ENCODE measurements at places on chromosomes 12 and 14.

GRCh38 chr12:12474931-12475795 lies 87.5 kb downstream of the DUSP16 start:
- DNase-seq = peak; percentile 74

DNA sequence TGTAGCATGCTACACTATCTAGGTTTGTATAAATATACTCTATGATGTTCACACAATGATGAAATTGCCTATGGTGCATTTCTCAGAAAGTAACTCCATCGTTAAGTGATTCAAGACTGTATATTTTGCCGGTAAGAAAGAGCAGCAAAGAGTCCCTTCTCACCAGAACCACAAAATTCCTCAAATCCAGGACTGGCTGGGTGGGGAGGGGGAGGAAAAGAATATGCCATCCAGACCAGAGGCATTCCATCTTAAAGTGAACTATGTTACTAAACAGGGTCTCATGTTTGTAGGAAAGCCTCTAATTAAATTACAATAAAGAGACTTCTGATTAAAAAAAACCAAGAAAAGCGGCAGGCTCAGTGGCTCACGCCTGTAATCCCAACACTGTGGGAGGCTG lies 11.5 kb downstream of the UBE2N start:
- DNase-seq = no peak

DNA sequence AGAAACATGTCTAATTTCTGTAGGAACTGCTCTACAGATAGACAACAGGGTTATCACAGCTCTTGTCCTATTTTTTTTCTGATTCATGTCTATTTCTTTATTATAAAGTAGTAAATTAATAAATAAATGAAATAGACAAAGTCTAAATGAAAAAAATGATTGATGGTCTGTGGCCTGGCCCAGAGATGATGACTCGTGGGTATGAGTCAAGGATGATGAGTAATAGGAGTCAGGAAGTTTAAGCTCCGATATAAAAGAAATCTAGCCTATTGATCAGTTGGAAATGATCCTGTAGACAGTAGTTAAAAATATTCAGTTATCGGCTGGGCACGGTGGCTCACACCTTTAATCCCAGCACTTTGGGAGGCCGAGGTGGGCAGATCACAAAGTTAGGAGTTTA lies 90.6 kb upstream of the RTL1 start:
- no peak for DNase-seq

DNA sequence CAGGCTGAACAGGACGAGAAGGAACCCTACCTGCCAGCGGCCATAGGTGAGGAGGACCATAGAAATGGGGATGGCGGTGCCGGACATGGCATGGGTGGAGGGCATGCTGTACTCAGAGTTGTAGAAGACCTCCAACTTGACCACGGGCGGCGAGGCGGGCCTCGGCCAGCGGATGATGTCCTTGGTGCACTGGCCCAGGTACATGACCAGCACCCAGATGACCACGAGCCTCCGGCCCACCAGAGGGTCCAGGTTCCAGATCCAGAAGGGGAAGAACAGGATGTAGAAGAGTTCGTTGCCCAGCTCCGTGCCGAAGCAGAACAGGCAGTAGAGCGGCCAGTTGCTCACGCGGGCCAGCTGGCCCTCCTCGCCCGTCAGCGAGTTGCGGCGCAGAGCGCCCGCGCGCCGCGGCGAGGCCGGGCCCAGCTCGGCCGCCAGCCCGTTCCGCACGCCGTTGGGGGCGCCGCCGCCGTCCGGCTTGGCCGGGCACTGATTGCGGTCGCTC lies 582 bp downstream of the SGPP1 start:
- DNase-seq = no peak

- DNase-seq = no peak
These were observed 457.7 kb upstream of the SYT1 start for GRCh38 chr12:78406828-78407227.

DNA sequence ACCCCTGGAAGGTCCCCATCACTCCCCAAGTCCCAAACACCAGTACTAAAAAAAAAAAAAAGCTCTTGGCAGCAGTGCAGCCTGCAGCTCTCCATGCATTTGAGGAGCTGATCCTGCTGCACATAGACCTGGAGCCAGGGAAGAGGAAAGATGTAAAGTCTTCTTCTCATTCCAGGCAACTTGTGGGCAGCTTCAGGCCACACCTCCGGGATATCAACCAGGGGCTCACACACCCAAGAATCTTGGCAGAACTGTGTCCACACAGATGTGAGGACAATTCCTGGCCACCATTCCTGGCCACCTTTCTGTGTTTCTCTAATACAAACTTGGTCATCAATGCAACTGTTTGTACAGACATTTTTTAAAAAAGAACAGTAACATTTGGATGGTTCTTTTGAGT lies 72.7 kb downstream of the TMEM132C start:
- no peak for DNase-seq

DNA sequence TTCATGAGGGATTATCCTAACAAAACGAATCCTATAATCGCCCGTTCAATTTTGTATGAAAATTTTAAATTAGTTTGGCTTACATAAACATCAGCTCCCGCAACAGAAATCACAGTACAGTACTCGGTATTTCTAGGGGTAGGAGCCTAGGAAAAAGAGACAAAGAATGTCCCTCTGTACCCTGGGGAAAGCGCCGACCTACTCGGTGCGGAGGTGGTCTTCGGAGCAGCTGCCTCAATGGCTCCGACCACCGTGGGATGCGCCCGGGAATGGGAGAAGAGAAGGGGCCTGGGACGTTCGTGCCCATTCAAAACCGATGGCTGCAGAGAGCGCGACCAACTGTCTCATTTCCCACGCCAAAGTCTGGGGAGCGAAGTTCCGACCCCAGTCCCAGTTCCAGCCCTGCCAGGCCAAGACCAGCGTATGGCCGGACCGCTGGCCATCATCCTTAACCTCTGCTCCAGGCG lies 618 bp downstream of the GNPNAT1 start:
- no peak for DNase-seq

DNA sequence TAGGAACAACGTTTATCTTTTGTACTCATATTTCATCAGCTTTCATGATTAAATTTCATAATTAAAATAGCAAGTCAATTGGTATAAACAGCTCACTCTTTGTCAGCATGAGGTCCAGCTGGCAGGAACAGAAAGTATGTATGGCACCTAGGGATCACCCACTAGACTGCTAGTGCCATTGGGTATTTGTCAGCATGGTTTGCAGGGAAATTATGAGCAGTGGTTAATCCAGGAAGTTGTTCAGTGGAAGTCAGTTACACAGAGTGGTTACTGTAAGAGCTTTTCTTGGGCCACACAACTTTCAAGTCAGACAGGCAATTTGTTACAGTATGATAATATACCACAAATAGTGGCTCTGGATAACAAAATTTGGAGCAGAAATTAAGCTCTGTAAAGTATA lies 340.3 kb upstream of the RGS6 start:
- no peak for DNase-seq

- no peak for DNase-seq
These were observed 337.9 kb downstream of the AACS start for GRCh38 chr12:125402874-125403789.

DNA sequence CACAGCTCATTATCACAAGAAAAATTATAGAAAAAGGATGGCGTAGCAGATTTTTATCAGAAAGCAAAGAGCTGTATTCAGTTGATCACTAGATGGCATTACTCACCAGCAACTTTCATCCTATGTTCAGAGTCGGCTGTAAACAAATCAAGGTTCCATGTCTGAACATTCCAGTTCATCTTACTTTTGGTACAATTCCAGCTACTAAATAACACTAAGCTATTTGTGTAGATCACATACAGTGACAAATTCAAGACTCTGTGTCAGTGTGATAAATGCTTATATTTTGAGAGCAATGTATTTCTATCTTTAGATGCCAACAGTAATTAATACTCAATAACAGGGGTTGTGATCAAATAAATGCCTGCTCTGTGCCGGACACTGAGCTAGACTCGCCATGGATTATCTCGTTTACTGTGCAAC lies 30.1 kb downstream of the NRDE2 start:
- DNase-seq = no peak

DNA sequence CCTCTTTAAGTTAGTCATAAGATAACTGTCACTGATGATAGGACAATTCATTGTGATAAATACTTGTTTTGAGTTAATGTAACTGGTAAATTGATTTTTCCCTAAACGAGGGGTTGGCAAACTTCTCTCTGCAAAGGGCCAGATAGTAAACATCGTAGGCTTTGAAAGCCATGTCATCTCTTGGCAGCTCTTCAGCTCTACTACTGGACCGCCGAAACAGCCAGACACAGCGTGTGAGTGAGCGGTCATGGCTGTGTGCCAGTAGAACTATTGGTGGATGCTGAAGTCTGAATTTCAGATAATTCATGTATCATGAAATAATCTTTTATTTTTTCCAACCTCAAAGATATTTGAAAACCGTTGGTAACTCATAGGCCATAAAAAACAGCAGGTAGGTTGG lies 9.9 kb downstream of the PIWIL1 start:
- no peak for DNase-seq

DNA sequence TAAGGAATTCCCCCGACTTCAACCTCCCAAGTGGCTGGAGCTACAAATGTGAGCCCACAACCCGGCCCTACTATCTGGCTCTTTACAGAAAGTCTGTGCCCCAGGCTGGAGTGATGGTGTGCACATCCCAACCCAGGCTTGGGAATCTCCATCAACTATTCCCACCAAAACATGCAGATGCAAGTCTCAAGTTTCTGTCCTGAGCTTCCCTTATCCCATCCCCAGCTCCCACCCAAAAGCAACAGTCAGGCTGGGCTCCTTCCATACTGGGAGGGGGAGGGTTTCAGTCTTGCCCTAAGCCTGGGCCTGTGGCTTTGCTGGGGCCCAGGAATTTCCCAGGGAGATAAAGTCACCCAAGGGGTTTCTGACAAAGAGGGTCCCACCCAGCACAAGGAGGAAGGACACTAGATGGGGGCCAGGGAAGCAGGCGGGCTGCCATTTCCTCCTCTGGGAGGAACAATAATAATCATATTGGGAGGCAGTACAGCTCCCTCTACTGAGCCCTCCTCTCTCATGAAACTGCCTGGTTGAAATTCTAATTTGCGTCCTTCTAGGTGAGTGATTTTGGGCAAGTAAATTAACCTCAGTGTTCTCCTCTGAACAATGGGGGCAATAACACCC lies 8.0 kb downstream of the SLC8B1 start:
- DNase-seq = no peak

- peak; percentile 22 for DNase-seq
These were observed 8.1 kb upstream of the PCED1B start for GRCh38 chr12:47071241-47071852.

GRCh38 chr12:9808504-9808903 lies 18.8 kb upstream of the KLRF1 start:
- no peak for DNase-seq

GRCh38 chr12:106910202-106910601 lies 45.5 kb upstream of the TMEM263 start:
- DNase-seq = no peak

DNA sequence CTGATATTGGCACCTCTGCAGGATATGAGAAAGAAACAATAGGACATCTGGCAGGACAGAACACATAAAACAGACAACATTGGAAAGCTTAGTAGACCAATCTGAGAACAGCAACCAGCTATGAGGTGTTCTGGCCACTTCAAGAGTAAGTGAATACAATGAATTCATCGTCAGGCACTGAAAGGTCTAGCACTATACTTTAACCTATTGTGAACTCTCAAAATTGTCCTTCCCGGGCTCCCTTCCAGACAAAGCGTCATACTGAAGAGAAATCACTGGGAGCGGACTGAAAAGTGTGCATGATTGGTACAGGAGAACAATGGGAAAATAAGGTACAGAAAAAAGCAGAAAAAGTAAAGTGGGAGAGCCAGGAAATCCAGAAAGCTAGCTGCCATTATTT lies 75.8 kb downstream of the LRP6 start:
- no peak for DNase-seq

- DNase-seq = no peak
These were observed 23.8 kb upstream of the GPR132 start for GRCh38 chr14:105088812-105089745.

GRCh38 chr14:90829677-90830076 lies 13.4 kb upstream of the TTC7B start:
- no peak for DNase-seq

DNA sequence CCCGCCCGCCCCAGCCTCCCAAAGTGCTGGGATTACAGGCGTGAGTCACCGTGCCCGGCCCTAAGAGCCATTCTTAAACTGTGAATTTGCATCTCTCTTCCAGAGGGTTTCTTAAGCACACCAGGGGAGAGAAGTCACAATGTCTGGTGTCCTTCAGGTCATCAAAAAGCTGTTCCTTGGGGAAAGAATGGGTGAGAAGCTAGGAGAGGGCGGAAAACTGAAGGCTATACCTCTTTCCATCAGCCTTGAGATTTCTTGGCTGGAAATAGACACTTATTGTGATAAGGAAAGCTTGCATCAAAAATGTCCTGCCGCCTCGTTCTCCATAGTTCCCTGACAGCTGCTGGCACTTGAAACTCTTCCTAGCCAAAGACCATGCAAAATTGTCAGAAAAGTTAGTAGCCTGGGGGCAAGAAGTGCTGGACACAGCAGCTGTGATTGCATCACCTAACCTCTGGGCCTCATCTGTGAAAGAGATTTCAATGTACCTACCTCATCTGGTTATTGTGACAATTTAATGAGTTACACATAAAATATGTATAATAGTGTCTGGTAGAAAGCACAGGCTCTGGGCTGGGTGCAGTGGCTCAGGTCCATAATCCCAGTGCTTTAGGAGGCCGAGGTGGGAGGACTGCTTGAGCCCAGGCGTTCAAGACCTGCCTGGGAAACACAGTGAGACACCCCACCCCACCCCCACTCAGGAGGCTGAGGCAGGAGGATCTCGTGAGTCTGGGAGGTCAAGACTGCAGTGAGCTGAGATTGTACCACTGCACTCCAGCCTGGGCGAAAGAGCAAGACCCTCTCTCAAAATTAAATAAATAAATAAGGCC lies 9.7 kb upstream of the UBC start:
- no peak for DNase-seq

DNA sequence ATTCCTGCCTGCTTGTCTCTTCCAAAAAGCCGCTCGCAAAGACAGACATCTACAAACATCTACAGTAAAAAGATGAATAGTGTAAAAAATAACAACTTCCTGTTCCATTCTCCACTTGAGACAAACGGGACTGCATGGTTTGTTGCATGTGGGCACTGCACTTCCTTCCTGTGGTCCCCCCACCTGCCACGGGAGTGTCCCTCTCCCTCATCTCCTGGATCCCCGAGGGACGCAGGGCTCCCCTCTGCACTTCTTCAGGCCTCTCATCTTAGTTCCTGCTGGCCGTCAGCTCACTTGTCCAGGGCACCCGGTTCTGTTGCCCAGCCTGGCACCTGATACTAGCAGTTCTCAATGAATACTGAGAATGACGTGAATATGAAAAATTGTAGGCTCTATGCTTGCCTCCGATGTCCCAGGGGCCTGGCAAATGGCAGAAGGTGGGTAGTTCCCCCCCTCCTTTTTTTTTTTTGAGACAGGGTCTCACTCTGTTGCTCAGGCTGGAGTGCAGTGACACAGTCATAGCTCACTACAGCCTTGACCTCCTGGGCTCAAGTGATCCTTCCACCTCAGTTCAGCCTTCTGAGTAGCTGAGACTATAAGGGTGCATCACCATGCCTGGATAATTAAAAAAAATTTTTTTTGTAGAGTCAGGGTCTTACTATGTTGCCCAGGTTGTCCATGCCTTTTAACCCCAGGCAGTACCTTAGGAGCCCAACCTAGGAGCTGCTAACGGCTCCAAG lies 3.5 kb upstream of the KLC1 start:
- DNase-seq = peak; percentile 68

GRCh38 chr12:19548834-19549233 lies 109.5 kb downstream of the AEBP2 start:
- DNase-seq = no peak
